Stimulated activated CD4-positive, alpha-beta T cell treated with anti-CD3 and anti-CD28 coated beads, Interleukin-12 subunit alpha, Interleukin-12 subunit beta, amount 100 ng/mL, for 4 hours (primary cell): ENCODE measurements at places on chromosomes 11 and 22.
A peak's percentile ranks its signal among the peaks of the same experiment; 100 is the strongest.

DNA sequence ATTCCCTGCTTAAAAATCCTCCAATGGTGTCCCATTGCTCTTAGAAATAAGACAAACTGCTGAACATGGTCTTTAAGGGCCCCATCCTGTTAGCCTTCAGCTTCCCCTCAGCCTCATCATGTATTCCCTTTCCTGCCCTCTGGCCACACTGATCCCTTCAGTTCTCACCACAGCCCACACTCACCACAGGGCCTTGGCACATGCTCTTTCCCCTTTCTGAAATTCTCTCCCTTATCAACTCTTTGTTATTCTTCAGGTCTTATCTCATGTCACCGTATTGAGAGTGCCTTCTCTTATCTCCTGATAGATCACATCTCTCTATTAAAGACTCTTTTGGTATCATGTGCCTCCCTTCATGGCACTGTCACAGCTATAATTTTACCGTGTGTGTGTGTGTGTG lies 167.8 kb upstream of the MPPED2 start:
- no peak for DNase-seq

- no peak for DNase-seq
Observed at GRCh38 chr11:36009473-36009872, 65.6 kb downstream of the LDLRAD3 start.

GRCh38 chr22:37663521-37664140 lies 5.1 kb downstream of the PDXP start:
- DNase-seq = no peak

DNA sequence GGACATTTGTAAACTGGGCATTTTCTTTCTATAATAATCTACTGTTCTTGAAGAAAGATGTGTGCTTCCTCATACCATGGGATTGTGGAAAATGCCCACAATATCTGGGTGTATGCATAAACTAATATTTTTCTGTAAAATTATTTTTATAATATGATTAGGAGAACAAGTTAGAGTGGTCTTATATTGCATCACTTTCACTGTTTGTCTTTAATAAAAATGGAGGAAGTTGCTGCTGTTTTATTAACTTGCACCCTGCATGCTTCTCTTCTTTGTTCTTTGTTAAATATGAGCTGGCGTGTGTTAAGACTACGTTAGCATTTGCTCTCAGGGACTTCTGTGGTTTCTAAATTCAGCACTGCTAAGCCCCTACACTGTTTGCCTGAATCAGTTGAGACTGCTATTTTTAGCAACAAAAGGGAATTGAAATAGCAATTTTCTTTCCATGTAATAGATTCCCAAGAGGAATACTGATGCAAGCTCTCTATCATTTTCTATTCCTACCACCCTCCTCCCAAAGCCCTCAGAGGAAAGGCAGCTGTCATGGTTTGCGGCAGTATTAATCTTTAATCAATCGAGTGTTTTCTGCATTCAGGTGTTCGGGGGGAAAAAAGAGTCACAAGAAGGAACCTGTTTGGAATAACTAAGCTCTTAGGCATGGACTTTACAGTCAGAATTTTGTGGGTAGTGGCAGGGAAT lies 56.1 kb downstream of the HSD17B12 start:
- DNase-seq = no peak

DNA sequence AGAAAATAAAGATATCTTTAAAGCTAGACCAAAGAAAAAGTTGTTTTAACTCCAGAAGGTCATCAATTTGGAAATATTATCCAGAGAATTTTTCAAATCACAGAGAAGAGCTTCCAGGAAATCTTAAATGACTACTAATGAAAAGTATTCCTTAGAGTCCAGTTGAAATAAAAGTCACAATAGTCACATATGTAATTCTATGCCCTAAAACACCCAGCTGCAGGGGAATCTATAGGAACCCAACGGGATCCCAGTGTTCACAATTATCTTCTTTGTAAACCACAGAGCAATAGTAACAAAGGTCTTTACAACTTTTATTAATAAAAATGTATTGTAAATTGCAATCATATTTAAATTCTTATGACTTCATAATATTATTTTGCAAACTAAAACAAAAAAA lies 27.1 kb downstream of the MPPED2 start:
- no peak for DNase-seq

- no peak for DNase-seq
Observed at GRCh38 chr11:76388408-76388807, 7.3 kb downstream of the GVQW3 start.

DNA sequence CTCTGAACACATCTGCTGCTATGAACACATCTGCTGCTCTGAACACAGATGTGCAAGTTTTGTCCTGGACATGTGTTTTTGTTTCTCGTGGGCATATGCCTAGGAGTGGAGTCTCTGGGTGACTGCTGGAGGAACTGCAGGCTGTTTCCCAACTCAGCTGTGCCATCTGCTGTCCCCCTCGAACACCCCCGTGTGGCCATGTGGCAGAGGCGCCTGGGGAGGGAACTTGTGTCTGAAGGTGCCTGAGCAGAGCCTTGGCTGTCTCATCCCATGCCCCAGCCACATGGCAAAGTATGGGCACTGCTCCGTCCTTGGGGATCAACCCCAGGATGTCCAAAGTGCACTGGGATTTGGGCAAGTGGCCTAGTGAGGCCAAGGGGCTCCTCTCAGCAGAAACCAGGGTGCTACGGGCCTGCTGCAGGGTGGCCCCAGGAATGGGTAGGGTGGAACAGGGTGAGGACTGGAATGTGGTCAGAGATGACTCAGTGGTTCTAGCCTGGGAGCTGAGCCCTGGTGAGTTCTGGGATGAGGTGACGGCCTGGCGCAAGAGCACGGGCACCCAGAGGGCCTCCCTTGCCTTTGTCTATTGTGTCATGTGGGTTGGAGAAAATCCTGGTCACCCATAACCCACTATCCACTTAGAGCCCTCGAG lies 14.7 kb downstream of the GATD1 start:
- no peak for DNase-seq

DNA sequence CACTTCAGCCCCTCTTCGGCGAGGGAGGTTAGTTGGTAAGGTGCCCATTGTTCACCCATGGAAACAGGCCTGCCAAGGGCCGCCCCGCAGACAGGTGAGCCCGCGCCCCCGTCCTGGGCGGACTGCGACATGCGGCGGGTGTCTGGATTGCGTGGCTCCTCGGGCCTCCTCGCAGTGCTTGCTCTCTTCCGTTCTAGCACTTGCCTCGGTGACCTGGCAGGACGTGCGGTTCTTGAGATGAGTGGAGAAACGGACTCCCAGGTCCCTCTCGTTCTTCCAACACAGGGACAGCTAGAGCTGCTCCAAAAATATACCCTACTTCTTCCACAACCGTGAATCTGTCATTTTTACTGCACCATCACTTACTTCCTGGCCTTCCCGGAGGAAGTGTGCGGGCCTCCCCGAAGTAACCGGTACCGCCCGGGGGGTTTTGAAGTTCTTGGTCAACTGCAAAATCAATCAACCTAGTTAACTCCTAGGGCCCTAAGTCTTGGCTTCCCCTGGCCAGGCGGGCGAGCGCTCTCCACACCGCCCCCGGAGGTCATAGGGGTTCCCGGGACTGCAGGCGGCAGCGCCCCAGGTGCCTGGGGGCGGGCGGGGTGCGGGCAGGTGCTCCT lies 745 bp upstream of the ZBTB44 start:
- peak; percentile 29 for DNase-seq

DNA sequence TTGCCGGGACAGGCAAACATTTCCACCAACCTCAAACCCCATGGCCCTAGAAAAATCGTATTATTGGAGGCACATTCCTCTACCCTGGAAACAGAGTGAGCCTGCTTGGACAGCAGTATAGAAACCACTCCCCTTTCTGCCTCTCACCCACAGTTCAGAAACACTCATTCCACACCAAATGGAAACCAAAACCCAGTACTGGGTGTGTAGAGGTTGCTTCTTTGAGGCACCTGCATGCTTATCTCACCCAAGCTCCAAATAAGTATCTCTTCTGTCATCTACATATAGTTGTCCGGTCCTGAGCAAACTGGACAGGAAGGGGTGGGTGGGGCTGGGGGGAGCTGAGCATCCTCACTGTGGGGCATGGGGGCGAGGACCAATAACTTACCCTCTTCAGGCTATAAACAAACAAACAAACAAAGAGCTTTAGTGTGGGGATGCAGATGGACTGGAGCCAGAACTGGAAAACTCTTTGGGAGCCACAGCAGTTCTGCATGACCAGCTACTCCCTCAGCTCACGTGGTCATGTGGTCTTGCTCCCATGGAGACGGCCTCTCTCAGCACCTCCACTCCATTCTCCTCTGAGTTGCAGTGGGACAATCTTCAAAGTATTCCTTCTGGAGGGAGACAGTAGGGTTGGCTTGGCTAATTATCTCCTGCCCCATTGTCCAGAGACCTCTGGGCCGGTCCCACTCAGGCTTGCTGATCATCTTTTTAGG lies 1.0 kb upstream of the PLAAT2 start:
- DNase-seq = no peak

GRCh38 chr22:28237783-28238182 lies 318.7 kb upstream of the PITPNB start:
- DNase-seq = no peak

DNA sequence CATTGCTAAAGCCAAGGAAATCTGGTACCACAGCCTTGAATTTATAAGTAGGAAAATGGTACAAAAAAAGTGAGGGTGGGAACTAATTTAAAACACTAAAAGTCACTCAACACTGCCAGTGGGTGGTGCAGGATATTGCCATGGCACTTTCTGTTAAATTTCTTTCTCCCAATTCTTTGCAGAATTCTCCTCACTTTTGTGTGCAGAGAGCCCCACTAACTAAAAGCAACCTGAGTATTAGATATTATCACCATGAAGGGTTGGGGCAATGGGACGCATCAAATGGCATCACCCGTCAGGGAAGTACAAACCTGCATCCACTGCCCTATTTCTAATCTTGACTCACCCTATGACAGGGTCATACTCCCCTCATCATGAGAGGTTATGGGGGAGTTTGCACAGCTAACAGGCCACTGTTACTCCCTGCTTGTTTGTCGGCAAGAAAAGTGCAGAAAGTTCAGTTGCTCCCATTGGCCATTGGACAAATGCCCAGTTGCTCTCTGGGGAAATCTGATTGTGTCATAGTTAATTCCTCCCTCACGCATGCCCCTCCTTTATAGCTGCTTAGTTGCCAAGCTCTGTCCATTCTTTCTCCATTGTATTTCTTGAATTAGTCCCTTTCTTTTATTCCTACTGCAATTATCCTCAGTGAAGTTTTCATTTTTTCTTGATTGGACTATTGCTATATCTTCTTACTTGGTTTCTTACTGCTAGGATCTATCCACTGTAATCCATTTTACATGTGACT lies 93.8 kb upstream of the BLID start:
- DNase-seq = no peak

GRCh38 chr11:15580056-15580774 lies 465.5 kb downstream of the INSC start:
- no peak for DNase-seq

DNA sequence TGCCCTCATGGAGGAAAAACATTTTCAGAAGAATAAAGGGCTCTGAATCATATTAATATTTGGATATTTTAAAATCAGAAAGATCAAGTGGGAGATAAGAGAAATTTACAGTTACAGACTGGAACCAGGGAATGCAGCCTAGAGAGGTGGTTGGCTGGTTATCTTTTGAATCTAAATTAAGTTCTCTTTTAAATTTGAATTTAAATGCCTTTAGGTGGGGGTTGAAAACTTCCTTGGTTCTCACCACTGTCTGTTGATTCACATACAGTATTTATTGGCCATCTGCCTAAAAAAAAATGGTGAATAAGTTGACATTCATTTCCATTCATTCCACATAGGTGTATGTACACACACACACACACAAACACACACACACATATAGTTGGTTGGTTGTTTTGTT lies 35.7 kb upstream of the PTPRJ start:
- DNase-seq = no peak

- DNase-seq = no peak
Observed at GRCh38 chr11:130246738-130247137, 68.0 kb downstream of the ZBTB44 start.

DNA sequence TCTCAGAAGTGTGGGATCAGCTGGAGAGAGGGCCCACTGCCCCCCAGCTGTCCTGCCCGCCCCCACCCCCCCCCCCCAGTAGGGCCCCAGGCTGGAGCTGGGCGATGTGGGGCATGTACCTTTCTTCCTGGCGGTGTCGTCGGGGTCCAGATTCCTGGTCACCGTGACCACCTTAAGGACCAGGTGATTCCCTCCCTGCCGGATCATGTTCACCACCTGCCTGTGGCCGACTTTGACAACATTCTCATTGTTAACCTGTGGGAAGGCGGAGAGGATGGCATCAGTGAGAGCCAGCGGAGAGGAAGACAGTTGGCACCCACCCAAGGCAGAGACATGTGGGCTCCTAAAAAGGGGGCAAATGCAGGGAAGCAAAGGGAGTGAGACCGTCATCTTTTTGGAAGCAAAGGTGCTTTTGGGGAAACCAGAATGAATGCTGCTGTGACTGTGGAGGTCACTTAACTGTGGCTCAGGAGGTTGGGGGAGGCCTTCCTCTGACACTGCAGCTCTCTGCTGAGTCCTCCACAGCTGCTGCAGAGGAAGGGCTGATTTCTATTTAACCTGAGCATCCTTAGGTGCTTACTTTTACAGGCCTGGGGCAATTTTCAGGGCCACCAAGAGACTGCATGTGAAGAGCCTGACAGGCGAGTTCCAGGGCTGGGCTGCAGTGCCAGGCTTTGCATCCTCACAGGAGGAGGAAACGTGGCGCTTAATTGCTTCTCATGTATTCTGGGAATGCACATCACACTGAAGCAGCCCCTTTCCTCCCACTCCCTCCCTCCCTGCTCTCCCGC lies 104.5 kb downstream of the CTTN start:
- DNase-seq = no peak

GRCh38 chr22:41660416-41660815 lies 28.3 kb downstream of the SNU13 start:
- no peak for DNase-seq

DNA sequence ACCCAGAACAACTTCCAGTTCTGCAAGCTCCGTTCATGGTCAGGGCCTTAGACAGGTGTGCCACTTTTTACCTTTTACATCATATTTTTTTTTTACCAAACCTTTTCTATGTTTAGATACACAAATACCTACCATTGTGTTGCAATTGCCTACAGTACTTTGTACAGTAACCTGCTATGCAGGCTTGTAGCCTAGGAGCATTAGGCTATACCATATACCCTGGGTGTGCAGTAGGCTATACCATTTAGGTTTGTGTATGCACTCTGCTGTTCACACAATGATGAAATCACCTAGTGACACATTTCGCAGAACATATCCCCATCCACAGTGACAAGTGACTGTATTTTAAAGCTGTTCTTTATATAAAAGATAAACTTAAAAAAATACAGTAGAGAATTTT lies 29.6 kb downstream of the APIP start:
- no peak for DNase-seq
